ENCODE measurements at places on chromosomes 3 and 15. TPM values are rescaled to one million over a fixed set of nuclear protein-coding genes. Genes with fewer than 3 reads are reported as not detected.

IGF1R gene
- total RNA-seq, result 5.9 TPM

DNA sequence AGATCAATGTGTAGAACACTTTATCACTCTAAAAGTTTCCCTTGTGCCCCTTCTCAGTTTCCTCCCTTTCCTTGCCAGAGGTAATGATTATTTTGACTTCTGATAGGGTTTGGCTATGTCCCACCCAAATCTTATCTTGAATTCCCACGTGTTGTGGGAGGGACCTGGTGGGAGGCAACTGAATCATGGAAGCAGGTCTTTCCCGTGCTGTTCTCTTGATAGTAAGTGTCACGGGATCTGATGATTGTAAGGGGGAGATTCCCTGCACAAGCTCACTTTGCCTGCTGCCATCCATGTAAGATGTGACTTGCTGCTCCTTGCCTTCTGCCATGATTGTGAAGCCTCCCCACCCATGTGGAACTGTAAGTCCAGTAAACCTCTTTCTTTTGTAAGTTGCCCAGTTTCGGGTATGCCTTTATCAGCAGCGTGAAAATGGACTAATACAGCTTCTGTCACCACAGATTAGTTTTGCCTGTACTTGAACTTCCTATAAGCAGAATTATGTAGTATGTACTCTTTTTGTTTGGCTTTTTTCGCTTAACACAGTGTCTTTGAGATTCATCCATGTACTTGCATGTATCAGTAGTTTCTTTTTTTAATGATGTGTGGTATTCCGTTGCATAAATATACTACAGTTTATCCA, 7.2 kb downstream of the FEM1B start:
- no peak for DNase-seq

DNAH12 gene
- 1.6 TPM for total RNA-seq

- DNase-seq, result no peak
These were observed 77.8 kb downstream of the EFL1 start for GRCh38 chr15:82184776-82185175.

All from RPMI7951 (cell line).